Chondrocyte (in vitro differentiated cells): ENCODE measurements at places on chromosomes 6 and 20. TPM values are rescaled to one million over a fixed set of nuclear protein-coding genes. Genes with fewer than 3 reads are reported as not detected.

RIPOR3 gene
- total RNA-seq = 0.12 TPM in 1 of 3 replicates, not detected in the others

KCNK16 gene
- total RNA-seq = not detected in 3 replicates

SLX4IP gene
- total RNA-seq = 5.1 to 6.5 TPM (median 5.4 TPM) in 3 replicates

MATN4 gene
- 0.10 to 0.26 TPM in 2 of 3 replicates, not detected in the other for total RNA-seq

SAMD3 gene
- 0.35 to 0.77 TPM in 2 of 3 replicates, not detected in the other for total RNA-seq

MAS1 gene
- total RNA-seq = not detected in 3 replicates

MYCT1 gene
- total RNA-seq = not detected in 3 replicates

RPS6KA2 gene
- total RNA-seq = 124 to 147 TPM (median 127 TPM) in 3 replicates

PRSS35 gene
- total RNA-seq = 61.6 to 200 TPM (median 197 TPM) in 3 replicates

NOX3 gene
- not detected in 3 replicates for total RNA-seq

HLA-DQB1 gene
- not detected in 3 replicates for total RNA-seq
